Right forelimb (tissue), 1 donor: ENCODE measurements at places on chromosomes 1 and 21.

DNA sequence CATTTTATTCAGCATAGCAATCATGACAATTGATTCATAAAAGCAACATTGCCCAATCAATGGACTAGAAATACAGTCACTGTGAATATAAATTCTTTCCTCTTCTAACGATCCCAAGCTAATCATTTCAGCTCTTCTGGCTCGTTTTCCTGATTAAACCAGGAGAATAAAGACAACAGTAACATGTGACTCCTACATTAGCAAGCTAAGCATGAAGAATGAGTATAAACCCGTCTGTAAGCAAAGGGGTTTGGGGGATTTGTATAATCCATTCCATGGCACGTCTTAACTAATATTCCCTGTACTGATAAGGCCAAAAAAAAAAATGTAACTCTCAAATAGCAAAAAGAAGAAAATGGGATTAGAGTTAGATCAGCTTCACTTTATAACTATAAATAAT is 21.6 kb downstream of the IRF2BP2 start:
- DNase-seq, result no peak

GRCh38 chr1:18484721-18485120 is 4.0 kb downstream of the KLHDC7A start:
- no peak for DNase-seq

DNA sequence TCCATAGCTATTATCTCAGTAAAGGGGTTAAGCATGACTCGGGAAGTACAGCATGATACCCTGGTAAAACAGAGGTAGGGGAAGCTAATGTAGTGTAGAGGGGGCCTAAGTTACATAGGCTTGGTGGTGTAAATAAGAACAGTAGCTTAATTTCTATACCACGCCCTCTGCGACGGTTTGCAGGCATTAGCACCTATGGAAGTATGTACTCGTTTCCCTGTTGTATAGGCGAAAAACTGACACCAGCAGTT is 470 bp upstream of the NAXE start:
- DNase-seq, result no peak

DNA sequence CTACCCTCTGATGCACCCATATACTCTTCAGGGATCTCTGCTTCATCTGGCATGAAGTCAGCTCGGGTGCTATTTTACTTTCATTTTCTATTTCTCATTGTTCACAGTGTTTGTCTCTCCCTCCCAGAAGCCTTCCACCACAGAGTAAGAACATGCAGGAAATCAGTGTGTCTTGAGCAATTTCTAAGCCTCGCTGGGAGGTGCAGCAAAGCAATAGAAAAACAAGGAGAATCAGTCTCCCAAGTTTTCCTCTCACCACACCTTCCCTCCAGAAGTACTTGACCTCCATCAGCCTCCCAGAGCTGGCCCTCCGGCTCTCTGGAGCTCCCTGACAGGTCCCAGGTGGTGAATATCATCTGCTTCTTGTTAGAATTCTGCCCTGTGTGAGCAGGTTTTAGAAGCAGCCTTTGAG is 594.7 kb upstream of the CAMK1G start:
- no peak for DNase-seq

DNA sequence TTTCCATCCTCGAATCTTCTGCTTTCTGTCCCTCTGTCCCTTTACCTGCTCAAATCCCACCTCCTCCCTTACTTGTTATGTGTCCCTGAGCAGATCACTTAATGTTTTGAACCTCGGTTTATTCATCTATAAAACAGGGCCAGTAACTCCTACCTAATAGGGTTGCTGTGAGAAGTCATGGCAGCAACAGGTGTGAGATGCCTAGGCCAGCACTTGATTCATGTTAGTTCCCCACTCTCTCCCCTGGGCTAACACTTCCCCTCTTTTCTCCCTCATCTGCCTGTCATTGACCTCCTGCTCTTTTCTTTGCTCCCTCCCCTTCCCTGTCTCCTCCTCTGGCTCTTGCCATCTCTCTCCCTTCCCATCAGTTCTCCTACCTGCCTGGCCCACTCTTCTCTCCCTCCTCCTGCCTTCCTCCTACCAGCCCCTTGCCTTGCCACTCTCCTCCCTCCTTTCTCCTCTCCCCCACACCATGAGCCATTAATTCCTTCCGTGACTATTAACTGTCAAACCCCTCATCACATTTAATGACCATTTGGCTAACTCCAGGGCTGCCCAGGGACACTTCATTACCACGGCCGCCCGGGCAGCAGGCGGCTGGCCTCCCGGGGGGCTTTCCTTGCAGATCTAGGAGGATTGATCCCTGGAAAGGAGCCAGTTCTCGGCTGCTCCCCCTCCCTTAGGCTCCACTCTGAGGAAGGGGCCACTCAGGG is 90.6 kb upstream of the CD1D start:
- DNase-seq, result no peak

- no peak for DNase-seq
These were observed 941 bp downstream of the RABGGTB start for GRCh38 chr1:75786901-75787493.

DNA sequence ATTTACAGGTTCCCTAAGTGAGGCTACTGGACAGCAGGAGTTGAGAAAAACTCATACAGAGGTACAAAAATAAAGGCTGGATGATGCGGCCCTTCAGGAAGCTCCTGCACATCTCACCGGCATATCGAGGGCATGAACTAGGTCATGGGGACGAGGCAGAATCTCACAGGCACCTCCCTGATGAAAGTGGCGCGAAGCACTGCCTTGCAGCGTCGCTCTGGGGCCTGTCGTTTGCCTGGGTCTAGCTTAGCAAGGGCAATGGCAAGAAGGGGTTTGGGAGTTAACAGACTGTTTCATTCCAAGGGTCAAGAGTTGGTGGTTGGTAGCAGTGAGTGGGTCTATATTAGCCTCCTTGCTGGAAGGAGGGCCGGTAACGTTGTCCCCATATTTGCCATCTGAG is 103.5 kb upstream of the IRF2BP2 start:
- no peak for DNase-seq

GRCh38 chr1:48572646-48573258 is 100.7 kb upstream of the SPATA6 start:
- peak; percentile 57 for DNase-seq

- no peak for DNase-seq
These were observed 44.4 kb upstream of the CACHD1 start for GRCh38 chr1:64425521-64425920.

GRCh38 chr1:8540261-8540941 is 222.5 kb downstream of the SLC45A1 start:
- DNase-seq, result no peak

DNA sequence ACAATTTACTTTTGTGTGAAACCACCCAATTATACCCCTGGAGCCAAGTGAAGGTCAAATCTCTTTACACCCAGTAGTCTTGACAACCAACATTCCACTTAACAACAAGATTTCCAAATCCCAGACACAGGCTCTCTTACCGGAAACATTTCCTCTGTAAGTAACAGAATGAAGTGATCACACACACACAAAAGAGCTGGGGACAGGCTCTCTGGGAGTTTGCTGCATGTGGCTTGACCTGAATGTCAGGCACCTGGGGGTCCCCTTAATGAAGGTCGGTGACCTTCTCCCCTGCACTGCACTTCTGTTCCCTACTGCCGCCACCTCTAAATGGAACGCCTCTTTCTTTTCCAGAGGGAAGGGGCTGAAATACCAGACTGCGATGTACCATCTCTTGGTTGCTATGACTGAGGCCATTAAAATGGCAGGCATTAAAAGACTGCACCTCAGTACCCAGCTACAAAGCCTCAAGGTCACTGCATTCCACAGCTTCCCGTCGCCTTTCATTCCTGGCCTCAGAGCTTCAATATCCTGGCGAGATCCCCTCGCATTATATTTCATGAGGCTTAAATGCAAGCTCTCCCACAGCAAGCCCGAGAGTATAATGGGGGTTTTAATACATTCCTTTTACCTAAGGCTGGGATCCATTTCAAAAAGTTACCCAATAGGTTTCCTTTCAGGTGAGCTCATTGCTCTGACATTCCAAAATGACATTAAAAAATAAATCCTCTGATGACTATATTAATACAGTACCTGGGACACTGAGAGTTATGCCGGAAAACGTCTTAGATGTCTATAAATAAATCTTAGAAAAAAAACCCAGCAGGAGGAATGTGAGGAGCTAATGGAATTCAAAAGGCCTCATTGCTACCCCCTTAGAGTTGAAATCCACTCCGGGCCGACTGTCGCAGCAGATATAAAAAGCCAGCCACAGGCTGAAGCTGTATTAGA is 90.9 kb upstream of the DIRAS3 start:
- DNase-seq, result no peak

DNA sequence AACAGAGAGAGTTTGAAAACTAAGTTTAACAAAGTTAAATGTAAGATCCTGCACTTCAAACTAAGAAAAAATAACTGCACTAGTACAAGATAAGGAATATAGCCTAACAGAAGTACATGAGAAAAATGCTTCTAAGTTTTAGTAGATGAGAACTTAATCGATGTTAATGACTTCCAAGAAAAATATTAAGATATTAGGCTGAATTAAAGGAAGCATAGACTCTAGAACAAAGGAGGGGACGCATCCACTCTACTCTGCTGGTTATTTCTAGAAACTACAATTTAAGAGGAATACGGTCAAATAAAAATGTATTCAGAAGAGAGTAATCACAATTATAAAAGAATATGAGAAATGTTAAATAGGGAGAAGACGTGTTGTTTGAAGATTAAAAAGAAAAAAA is 46.3 kb upstream of the SLC16A1 start:
- DNase-seq, result no peak

DNA sequence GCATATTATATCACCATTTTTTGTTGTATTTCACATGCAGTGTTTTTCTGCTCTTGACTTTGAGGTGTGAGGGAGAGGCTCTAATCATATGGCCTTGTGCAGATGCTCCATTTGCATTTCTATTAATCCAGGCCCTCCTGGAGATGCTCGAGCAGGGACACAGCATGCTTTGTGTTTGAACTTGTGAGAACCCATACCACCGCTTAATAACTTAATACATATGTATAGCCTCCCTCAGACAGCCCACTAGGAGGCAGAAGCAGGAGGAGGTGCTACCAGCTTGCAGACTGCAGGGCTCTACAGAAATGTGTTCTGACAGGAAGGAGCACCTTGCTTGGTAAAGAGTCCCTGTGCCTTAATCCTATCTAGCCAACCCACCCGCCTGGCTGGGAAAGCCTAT is 155.2 kb downstream of the BARHL2 start:
- DNase-seq, result no peak

DNA sequence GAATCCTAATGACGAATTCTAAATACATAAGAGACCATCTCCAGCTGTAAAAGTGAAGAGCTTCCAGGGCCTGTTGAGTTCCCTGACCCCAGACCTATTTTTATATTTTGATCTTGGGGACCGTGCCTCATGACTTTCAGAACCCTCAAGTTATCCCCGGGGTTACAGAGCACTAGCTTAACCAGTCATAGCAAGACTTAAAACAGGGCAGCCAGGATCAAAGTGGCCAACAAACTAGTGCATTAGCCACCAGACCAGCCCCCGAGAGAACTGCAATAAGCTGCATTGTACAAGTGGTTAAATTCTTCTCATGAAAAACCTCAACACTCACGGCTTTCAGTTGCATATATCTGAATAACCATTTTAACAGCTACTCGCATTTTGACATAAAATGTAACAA is 183.0 kb downstream of the BARHL2 start:
- DNase-seq, result no peak

DNA sequence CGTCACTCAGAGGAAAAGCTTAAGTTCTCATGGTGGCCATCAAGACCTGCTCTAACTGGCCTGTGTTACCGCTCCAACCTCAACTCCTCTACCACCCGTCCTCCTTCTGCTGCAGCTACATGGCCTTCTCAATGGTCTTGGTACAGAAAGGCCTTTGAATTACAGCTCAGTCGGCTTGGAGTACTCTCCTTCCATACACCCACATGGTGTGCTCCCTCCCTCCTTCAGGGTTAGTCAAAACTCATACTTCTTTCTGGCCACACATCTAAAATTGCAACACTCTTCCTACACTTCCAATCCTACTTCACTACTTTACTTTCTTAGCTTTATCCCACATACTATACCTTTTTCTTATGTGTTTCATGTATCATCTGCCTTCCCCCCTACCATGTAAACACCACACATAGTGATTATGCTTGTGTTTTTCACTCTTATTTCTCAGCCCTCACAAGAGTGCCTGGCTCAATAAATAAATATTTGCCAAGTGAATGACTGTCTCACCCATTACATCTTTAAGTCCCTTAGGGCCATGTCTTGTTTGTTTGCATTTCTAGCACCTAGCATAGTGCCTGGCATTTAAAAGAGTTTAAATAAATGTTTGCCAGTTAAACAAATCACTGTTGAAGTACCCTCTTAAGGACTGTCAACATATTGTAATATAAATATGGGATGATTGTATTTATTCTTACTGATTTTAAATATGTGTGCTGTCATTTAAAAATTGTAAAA is 37.6 kb upstream of the HMCN1 start:
- DNase-seq, result no peak

- DNase-seq, result no peak
These were observed 72.2 kb downstream of the NME7 start for GRCh38 chr1:169295425-169295824.

- DNase-seq, result no peak
These were observed 324.8 kb downstream of the SMYD3 start for GRCh38 chr1:246182149-246182851.

DNA sequence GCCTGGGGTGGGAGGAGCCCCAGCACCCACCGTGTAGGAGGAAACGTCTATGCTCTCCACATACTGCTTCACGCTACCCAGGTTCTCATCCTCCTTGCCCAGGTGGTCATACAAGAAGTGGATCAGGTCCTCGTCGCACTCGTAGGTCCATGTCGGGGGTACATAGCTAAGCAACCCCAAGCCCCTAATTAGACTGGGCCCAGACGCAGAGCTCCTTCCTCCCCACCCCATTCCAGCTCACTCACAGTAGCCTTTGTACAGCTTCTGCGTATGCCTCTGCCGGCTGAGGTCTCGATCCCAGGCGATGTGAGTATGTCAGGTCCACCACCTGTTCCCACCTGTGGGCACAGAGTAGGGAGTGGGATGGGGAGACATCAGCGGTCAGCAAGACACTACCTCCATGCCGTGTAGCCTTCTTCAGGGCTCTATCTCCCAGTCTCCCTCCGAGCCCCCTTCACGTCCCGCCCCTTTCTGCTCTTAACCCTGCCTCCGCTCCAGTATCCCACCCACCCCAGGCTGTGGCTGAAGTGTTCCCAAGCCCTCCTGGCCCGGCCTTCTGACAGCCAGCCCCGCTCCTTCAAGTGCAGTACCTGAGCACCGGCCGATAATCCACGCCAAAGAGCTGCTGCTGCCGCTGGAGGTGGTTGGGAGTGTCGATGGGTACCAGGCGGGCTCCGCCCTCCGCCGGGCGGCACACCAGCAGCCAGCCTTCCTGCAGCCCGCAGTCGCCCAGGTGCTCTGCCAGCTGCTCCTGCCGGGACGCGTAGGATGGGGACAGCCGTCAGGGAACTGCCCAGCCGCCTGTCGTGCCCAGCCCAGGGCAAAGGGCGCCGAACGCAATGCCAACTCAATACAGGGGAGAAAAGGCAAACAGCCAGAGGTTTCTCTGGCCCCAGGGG is 919 bp downstream of the HECTD3 start:
- no peak for DNase-seq
